ENCODE measurements at places on chromosomes 1 and 21.

- no peaks in the 10 kb centered on the region for H3K36me3 ChIP-seq
- H3K4me3 ChIP-seq = no peak overlapping the region
These were observed 21.5 kb downstream of the IER5 start for GRCh38 chr1:181110013-181110412.

DNA sequence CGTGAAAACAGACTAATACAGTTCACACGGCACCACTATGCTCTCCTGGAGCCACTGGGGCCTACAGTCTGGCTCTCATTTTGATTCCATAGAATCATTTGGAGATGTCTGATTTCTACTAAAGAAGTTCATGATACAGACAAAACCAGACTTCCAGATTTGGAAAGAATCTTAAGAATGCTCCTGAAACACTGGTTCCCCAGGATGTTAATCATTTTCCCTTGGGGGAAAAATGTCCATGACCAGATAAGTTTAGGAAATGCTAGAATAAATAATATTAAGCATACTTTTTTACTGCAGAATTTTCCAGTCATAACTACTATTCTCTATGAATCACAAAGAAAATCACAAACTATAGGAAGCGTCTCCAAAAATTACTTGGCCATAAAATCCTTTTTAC is 63.0 kb upstream of the RGS7 start:
- no peak overlapping the region for H3K4me3 ChIP-seq
- H3K36me3 ChIP-seq = no peaks in the 10 kb centered on the region
- H3K27ac ChIP-seq = no peak overlapping the region
- no peak for DNase-seq

DNA sequence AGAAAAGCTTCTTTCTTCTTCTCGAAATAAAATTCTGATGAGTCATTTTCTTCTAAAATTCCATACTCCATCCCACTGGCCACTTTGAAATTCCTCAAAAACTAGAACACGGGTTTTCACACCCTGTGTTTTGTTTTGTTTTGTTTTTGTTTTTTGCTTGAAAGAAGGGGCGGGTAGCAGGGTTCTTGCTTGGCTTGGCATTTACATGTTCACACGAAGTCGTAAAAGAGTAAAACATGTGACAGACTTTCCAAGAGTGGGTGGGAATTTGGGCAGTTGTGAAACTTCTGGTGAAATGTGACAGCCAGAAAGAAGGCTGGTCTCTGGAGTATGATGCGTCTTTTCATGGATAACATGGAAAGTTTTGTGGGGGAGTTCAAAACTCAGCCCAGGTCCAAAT is 47.1 kb upstream of the FMN2 start:
- H3K4me3 ChIP-seq = no peak overlapping the region
- no peak for DNase-seq
- no peak overlapping the region for H3K27ac ChIP-seq
- H3K36me3 ChIP-seq = no peaks in the 10 kb centered on the region
- H3K4me1 ChIP-seq = no peaks in the 10 kb centered on the region

- no peak overlapping the region for H3K4me3 ChIP-seq
- no peak overlapping the region for H3K27ac ChIP-seq
- no peaks in the 10 kb centered on the region for H3K36me3 ChIP-seq
- no peaks in the 10 kb centered on the region for H3K4me1 ChIP-seq
- DNase-seq = no peak
These were observed 83.8 kb upstream of the ACTL8 start for GRCh38 chr1:17671314-17671705.

DNA sequence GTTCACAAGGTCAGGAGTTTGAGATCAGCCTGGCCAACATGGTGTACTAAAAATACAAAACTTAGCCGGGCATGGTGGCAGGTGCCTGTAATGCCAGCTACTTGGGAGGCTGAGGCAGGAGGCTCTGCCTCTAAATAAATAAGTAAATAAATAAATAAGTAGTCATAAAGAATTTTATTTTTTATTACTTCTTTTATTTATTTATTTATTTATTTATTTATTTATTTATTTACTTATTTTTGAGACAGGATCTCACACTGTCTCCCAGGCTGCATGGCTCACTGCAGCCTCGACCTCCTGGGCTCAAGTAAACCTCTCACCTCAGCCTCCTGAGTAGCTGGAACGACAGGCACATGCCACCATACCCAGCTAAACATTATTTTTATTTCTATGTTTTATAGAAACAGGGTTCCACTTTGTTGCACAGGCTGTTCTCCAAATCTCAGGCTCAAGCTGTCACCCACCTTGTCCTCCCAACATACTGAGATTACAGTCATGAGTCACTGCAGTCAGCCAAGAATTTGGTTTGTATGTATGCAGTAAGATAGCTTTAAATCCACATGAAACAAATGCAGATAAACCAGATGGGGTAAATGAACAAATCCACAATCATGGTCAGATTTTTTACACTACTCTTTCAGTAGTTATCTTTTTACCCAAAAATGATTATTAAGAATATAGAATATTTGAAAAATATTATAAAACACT is 523.3 kb upstream of the RGS18 start:
- H3K27ac ChIP-seq = no peak overlapping the region
- H3K4me1 ChIP-seq = no peaks in the 10 kb centered on the region
- H3K4me3 ChIP-seq = no peak overlapping the region
- H3K36me3 ChIP-seq = no peaks in the 10 kb centered on the region
- DNase-seq = no peak
- H3K27me3 ChIP-seq = no peaks in the 10 kb centered on the region

- H3K27ac ChIP-seq = no peak overlapping the region
- no peaks in the 10 kb centered on the region for H3K27me3 ChIP-seq
- H3K36me3 ChIP-seq = no peaks in the 10 kb centered on the region
- H3K4me3 ChIP-seq = no peak overlapping the region
- H3K4me1 ChIP-seq = no peaks in the 10 kb centered on the region
- DNase-seq = no peak
These were observed 53.4 kb downstream of the WLS start for GRCh38 chr1:68178821-68179490.

Data from T-cell (primary cell).